ENCODE measurements at places on chromosomes 7 and 10.

DNA sequence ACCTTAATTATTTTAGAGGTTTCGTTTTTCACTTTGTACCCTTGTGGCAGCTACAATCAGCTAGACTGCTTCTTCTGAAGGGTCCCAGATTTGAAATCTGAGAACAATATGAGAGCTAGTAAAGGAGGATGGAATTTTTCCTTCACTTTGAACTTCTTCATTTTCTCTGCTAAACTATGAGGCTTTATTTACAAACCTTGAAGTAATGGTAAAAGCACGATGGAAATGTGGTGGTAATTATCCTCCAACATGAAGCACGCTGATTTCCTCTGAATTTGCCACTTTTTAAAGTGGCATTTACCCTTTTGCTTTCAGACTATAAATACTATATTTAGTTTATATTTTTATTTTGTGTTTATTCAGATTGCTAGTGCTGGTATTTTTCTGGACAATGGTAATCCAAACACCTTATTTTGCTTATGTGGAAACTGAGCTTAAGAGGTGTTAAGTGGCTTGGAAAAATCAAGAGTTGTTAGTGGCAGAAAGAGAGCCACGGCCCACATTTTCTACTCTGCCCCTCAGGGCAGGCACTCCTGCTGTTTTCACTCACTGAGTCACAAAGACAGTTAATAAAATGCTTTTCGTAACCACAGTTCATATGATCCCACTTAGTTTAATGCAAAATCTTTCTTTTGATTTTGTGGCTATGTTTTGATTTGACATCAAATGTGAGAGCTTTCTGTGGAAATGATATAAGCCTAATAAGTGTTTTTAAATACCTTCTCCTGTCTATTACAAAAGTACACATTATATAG lies 2.7 kb downstream of the SSMEM1 start:
- DNase-seq = no peak

GRCh38 chr7:50869108-50869725 lies 86.5 kb upstream of the GRB10 start:
- no peak for DNase-seq

- DNase-seq = no peak
These were observed 88.1 kb upstream of the DDC start for GRCh38 chr7:50653126-50653864.

- no peak for DNase-seq
These were observed 658.0 kb downstream of the TYW1 start for GRCh38 chr7:67654642-67655041.

- DNase-seq = no peak
These were observed 63.7 kb downstream of the PROSER2 start for GRCh38 chr10:11886851-11887250.

- no peak for DNase-seq
These were observed 9.5 kb upstream of the ADAM12 start for GRCh38 chr10:126397640-126398382.

DNA sequence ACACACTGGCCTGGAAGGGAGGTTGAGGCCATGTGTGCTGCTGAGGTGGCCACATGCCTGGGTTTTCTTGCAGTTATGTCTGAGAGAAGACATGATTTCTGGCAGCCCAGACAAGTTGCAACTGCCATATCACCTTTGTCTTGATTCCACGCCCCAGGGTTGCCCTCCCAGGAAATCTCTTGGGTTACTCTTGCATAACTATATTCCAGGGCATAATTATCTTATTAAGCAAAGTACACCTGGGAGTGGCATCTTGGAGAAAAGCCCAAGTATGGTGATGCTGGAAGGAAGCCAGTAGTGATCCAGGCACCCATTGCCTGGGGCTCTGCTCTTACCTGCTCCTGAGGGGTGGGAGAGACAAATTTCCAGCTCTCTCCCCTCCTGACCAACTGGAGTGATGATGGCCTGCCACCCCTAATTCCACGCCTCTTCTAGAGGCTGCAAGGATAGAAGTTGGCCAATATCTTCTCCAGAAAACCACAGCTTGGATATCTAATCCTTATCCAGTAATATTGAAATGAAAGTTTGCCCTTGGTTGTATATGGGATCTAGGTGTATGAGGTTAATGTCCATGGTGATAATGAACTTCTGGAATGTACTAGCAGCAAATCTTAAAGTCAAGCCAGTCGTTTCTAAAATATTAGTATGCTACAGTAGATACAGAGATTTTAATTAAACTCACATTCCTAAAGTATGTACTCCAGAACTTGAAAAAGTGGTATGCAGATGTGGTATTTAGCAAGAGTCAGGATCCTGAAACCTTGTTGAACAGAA lies 5.0 kb downstream of the AKR1B10 start:
- DNase-seq = no peak

DNA sequence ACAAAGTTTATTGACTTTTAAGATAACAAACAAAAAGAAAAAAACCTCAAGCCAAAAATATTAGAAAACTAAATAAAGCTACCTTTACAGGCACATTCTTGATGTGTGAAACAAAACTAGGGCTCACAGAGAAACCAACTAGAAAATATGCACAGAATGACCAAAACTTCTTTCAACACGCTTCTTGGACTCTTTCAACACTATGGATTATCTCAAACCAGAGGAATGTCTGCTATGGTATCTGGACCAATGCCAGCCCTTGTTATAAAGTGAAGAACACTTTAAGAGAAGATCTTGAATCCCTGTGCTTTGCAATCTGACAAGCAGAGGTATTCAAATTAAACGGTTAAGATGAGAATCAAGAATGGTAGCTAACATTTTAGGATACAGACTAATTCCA lies 76.6 kb downstream of the DNAJC1 start:
- DNase-seq = no peak

DNA sequence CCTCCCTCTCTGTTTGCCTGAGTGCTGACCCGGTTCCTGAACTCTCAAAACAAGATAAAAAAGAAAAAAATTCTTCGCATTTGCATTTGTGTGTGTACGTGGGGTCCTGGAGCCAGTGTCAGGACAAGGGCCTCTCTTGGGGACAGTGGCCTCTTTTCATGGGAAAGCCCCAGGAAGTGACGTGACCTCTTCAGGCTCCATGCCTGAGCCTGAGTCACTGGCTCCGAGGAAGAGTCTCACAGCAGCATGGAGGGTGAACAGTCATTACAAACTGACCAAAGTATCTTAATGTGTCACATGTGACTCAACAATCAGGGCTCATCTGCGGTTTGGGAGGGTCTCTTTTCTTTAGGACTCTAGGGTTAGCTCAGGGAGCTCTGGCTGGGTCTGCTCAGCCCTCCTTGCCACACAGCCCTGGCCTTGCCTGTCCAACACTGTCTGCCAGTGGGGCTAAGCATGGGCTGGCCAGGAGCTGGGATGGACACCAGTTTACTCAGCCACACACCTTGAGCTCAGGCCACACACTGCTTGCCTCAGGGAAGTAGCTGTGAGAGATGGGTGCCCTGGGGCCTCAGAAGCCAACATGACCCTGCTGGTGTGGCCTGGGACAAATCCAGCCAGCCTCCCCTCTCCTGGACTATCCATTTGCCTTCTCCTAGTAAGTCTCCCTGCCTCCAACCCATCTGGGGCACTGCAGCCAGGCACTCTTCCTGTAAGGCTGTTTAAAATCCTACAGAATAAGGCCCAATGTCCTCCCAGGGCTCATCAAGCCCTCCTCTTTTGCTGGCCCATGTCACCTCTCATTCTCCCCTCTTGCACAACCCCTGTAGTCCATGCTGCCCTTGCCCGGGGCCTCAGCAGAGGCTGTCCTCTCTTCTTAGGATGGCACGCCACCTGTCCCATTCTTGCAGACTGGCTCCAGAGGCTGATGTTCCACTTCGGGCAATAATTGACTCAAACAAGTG lies 10.5 kb downstream of the TMEM273 start:
- peak; percentile 70 for DNase-seq

DNA sequence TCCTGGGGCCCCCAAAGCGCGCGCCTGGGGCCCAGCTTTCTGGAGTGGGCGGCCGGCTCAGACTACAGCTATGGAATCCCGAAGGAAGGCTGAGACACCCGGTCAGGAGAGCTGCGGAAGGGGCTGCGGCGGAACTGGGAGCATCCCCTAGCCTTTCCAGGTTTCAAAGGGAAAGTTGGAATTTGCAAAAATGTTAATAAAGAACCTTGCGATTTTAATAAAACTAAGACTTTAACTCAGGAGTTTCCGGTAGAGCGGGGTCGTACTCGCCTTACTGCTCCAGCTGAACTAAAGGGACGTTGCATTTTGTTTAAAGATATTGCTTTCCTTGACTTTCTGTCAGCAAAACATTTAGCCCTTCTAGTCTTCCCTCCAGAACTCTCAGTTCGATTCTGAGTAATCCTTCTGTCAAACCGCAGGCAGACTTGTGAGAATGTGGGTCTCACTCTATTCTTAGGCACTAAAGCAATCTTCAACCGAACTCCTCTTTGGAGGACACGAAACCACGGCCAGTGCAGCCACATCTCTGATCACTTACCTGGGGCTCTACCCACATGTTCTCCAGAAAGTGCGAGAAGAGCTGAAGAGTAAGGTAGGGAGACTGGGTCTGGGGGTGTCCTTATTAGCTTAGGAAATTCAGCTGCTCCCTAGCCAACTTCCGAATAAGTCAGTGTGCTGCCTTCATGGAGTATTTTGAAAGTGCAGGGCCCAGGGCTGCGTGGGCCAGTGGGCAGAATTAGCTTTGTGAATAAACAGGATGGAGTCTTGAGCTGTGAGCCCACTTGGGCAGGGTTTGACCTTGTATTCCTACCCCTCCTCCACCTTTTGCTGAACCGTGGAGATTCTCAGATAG lies 1.9 kb downstream of the CYP26A1 start:
- DNase-seq = no peak

GRCh38 chr7:28621369-28621841 lies 209.1 kb downstream of the CREB5 start:
- no peak for DNase-seq

GRCh38 chr10:44659320-44659719 lies 251.8 kb upstream of the TMEM72 start:
- no peak for DNase-seq

DNA sequence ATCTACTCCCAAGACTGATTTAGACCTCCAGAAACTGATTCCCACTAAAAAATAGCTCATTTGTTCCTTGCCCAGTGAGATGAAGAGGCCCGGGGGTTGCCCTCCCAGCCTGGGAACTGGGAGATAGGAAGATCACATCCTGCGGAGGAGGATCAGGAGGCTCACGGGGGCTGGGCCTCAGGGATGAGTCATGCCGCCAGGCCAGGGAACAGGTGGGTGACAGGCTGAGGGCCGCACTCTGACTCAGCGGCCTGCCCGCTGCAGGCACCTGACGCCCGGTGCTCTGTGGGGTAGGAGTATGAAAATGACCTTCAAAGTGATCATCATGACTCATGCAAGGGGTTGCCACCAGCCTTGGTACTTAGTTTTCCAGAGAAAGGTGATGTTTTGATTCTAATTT lies 104.5 kb upstream of the ZPBP start:
- DNase-seq = no peak

- DNase-seq = no peak
These were observed 52.0 kb downstream of the VCL start for GRCh38 chr10:74049955-74050354.

- no peak for DNase-seq
These were observed 13.1 kb upstream of the TRDMT1 start for GRCh38 chr10:17214526-17214925.

GRCh38 chr10:35152992-35153391 lies 26.3 kb downstream of the CREM start:
- DNase-seq = no peak

- DNase-seq = no peak
These were observed 80.7 kb downstream of the FANK1 start for GRCh38 chr10:125976960-125977605.

GRCh38 chr7:108244110-108244509 lies 113.9 kb upstream of the LAMB4 start:
- no peak for DNase-seq

GRCh38 chr10:22648547-22648961 lies 65.8 kb downstream of the PIP4K2A start:
- DNase-seq = no peak

DNA sequence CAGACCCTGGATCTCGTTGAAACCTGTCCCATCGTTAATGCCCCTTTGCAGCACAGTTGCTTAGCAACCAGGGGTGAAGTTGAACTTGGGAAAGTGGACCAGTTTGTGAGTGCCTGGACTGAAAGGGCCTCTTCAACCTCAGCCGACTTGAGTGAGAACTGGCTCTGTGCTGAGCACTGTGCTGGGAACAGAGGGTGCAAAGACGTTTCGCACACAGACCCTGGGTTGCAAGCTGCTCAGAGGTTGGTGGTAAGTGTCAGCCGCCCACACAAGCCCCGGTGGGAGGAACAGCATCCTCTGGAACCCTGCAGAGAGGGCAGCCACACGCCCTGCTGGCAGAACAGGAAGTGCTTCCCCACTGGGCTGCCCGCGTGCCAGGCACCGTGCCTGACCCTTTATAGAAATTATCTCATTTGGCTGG lies 89.2 kb downstream of the CARD11 start:
- no peak for DNase-seq

DNA sequence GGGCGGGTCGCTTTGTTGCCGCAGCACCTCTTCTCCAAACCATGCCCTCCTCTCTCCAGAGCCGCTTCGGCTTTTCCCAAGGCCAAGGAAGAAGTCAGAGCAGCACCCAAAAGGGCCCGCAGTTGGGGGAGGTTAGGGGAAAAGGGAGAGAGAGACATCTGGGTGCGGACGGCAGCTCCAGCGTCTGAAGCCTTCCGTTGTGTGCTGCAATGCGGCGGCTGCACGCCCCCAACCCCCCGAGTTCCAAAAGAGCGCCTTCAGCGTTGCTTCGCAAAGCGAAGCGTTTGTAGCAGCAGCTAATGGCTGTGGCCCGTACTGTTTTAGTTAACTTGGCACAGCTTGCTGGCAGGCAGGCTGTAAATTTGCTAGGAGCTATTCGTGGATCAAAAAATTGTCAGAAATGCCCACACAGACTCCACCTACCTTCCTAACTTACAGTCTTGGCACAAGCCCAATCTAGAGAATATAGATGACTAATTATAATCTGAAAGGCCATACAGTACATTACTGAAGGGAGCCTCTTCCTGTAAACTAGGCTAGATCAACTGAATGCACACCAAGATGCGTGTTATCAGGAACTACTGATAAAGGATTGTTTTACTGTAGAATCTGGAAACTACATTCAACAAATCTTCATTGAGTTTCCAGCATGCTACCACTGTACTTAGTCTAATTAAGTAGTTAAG lies 1.1 kb upstream of the KBTBD2 start:
- DNase-seq = no peak

GRCh38 chr10:1420661-1421362 lies 316.5 kb downstream of the ADARB2 start:
- DNase-seq = peak; percentile 19

DNA sequence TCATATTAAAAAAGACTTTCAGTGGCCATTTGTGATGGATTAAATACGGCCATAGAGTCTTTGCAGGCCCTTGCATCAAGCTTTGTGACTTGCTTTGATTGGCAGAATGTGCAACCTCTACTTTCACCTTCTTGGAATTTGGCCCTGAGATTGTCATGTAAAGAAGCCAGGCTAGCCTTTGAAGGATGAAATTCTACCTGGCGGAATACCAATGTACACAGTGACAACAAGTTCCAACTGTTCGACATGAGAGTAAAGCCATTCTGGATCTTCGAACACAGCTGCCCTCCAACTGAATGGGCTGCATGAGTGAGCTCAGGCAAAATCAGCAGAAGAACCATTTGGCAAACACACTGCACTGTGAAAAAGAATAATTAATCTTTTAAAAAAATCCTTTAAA lies 321.3 kb downstream of the PHF14 start:
- DNase-seq = no peak

Data from NK-92 treated with Interleukin-12 subunit alpha and Interleukin-12 subunit beta, amount 100 ng/mL, for 24 hours (cell line).